NCI-H1436 treated with DMSO at 0.1 percent for 48 hours (cell line): ENCODE measurements at places on chromosomes 12 and 14.

GRCh38 chr14:74414403-74415114, 11.5 kb downstream of the SYNDIG1L start:
- no peak for DNase-seq

- DNase-seq, result no peak
These were observed 126.4 kb upstream of the PCED1B start for GRCh38 chr12:46952880-46953483.

- DNase-seq, result no peak
These were observed 116.8 kb upstream of the SLC38A4 start for GRCh38 chr12:46942579-46942978.

DNA sequence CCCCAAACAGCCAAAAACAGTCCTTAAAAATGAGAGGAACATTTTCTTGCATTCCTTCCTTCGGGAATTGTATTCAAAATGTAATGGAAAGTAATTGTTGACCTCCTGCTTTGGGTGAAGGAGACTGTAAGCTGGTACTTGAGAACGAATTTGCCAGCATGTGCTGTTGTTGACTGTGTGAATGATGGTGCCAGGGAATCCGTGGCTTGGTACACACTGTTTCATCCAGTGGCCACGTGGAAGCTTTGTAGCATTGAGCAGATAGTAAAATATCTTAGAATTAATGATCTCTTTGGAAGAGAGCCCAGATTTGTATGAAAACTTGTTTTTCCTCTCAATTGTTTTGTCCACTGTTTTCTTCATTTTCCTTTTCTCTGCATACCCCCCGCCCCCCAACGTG, 1.7 kb downstream of the ASCL4 start:
- DNase-seq, result no peak

DNA sequence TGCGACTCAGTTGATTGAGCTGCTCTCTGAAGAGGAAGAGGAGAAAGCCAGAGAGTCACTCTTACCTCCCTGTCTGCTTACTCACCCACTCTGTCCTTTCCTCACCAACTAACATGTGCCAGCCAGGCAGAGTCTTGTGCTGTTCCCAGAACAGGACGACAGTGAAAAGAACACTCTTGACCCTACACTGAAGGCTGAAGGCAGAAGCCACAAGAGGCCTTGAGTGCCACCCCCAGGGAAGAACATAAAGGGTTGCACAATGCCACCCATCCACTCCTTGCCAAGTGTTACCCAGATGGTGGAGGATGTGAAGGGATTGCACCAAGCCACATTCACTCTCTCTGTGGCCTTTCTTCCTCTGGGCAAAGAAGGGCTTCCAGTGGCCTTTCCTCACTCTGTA, 12.8 kb downstream of the ABHD4 start:
- DNase-seq, result no peak

DNA sequence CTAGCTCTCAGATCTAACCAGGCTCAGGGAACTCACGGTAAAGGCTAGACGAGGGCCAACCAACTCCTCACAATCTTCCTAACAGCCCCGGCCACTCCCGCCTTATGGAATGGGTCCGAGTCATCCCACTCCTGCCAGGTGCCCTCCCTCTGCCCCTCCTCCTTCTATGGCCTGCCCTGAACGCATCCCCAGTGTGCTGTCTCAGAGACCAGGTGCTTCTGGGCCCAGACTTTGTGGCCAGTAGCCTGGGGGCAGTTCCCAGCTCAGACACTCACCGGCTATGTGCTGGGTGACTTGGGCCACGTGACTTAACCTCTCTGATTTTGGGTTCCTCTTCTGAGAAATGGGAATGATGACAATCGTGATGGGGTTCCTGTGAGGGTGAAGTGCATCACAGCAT, 22.5 kb downstream of the PAPLN start:
- no peak for DNase-seq

- no peak for DNase-seq
These were observed 2.1 kb downstream of the EML5 start for GRCh38 chr14:88790501-88791251.

DNA sequence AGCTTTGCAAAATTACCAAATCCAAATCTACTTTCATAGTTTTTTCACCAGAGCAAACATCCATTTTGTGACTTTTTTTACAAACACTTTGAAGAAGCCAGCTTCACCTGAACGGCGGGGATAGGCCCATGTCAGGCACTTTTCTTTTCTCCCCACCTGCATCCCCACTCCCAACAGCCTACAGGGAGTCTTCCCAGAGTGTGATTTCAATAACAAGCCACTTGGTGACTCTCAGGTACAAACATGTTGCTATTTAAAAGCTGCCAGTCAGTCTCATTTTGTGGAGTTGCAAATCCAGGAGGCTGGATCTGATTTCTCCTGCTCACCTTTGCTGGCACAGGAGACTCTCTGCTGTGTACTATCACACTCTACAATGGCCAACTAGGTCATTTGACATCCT, 285.5 kb downstream of the KCNH5 start:
- no peak for DNase-seq

- no peak for DNase-seq
These were observed 47.5 kb upstream of the FOXG1 start for GRCh38 chr14:28719130-28719529.
